ENCODE measurements at places on chromosomes 13 and 19. TPM values are rescaled to one million over a fixed set of nuclear protein-coding genes. Genes with fewer than 3 reads are reported as not detected.

RASGRP4 gene
- total RNA-seq: 3.6 TPM

ZNF835 gene
- total RNA-seq: 5.3 TPM

PNMA8B gene
- 1.3 TPM for total RNA-seq

PRR22 gene
- 4.2 TPM for total RNA-seq

KIR2DL3 gene
- total RNA-seq: 0.25 TPM

DENND1C gene
- 8.2 TPM for total RNA-seq

IL11 gene
- 0.47 TPM for total RNA-seq

RGL3 gene
- total RNA-seq: 126 TPM

PDX1 gene
- total RNA-seq: not detected

C1QTNF9B gene
- total RNA-seq: not detected

FFAR3 gene
- not detected for total RNA-seq

NDUFA13 gene
- 328 TPM for total RNA-seq

WDR62 gene
- total RNA-seq: 0.69 TPM

PLA2G4C gene
- 16.5 TPM for total RNA-seq

LHFPL6 gene
- total RNA-seq: 59.2 TPM

LPAR6 gene
- total RNA-seq: 45.1 TPM

NLRP4 gene
- total RNA-seq: 0.06 TPM

MBNL2 gene
- 70.5 TPM for total RNA-seq

TMIGD2 gene
- 0.47 TPM for total RNA-seq

DAND5 gene
- not detected for total RNA-seq

ITGBL1 gene
- 7.7 TPM for total RNA-seq

MYO1F gene
- 35.8 TPM for total RNA-seq

C19orf73 gene
- 0.82 TPM for total RNA-seq

GNG8 gene
- not detected for total RNA-seq

UTP14C gene
- 20.3 TPM for total RNA-seq

TEKTIP1 gene
- total RNA-seq: 9.2 TPM

ELSPBP1 gene
- total RNA-seq: not detected
